ENCODE measurements at places on chromosomes 12 and 14.

DNA sequence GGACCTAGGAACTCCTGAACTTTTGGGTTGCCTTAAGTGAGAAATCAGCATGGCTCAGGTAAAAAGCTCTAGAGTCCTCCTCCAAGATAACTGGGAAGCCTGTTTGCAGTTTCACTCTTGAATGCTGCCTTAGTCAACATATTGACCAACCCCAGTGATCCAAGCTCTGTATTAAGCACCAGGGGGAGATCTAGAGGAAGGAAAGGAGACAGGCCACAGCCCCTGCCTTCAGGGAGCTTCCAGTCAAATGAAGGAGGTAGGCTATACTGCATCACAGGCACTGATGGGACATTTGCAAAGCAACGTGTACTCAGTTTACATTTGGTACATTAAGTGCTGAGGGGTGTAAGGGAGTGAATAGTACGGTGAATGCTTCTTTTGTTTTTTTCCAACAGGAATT, 1.2 kb upstream of the CSAD start:
- no peak for DNase-seq

DNA sequence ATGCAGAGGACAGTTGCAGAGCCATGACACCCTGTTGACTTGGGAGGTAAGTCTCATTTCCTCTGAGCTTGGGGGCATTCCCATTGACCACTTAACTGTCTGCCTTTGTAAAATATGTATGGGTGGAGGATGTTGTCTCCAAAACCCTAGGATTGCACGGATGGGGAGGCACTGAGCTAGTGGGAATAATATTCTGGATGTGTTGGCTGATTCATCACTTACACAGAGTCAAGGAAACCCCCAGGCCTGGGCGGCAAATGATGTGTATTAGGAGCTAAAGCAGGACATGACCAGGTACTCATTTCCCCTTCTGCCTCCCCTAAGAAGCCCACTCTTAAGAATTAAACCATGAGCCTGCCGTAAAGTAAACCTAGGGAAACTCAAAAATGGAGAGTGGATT, 319.4 kb downstream of the VRK1 start:
- no peak for DNase-seq

- DNase-seq: no peak
Measured at GRCh38 chr12:47832263-47832933, 12.7 kb upstream of the HDAC7 start.

DNA sequence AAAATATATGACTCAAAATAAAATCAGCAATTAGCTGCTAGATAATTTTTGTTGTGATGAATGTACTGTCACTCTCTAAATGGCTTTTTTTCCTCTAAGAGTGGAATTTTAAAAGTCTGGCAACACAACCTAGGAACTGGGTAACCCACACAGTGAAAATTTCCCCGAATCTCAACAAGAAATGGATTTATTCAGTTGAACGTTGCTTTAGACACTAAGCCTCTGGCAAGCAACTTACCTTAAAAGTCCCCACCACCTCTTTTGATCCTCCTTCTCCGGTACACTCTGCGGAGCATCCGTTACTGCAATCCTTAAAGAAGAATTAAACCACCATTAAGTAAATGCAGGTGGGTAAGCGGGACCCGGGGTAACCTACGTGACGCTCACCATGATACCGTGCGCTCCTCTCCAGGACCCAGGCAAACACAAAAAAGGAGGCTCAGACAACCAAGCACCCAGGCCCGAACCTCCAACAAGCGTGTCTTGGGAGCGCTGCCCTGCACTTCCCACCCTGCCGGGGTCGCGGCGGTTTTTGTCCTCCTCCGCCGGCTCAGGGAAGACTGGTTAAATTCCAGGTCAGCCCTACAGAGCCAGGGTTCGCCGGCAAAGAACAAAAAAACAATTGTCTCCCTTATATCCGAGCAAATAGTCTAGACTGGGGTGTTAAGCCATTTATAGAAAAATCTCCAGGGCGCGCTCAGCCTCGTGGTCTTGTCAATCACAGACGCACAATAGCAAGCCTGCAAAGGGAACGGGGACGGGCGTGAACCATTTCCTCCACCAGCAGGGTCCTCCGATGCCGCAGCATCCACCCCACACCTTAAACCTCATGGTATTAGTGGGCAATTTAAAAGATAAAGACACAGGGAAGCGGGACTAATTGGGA, 47.1 kb downstream of the BCAT1 start:
- no peak for DNase-seq

DNA sequence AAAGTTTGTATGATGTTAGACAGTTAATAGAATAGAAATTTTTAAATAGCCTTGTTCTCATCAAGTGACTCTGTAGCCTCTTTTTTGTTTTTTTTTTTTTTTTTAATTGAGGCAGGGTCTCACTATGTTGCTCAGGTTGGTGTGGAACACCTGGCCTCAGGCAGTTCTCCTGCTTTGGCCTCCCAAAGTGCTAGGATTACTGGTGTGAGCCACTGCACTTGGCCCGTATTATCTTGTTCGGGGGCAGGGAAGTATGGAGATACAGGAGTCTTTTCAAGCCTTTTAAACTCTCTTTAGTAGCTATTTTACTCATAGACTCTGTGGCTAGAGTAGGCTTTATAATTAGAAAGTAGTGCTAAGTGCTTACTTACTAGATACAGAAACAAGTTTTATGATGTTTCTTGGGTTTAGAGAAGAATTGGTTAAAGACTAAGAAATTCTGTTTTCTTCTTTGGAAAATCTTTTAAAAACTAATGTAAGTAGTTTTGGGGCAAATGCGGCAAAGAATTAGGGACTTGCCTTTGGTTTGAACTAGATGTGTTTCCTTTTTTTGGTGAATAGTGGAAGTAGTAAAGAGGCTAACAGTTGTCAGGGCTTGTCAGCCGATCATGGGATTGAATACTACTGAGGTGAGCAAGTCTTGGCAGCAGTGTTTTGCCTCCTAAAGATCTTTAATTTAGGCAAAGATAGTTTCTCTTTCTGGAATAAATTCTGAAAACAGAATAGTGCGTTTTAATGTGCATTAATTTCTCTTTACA, 31.3 kb downstream of the FBXO34 start:
- DNase-seq: no peak

GRCh38 chr14:33799705-33800570, 150.9 kb downstream of the EGLN3 start:
- no peak for DNase-seq

GRCh38 chr12:120964298-120964697, 14.0 kb upstream of the HNF1A start:
- DNase-seq: no peak

DNA sequence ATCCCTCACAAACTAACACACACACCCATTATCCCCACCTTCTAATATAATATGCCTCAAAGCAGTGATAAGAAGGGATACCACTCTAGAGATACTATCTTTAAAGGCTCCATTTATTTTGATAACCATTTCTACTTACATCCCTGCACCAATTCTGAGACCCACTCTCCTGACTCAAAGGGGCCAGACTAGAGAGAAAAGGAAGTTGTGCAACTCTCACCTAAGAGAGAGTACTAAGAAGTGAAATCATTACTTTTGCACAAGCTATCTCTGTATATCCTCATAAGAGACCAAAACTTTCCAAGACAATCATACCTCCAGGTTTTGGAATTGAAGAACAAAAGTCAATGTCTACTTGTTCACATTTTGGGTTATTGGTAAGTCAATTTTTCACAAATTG, 45.4 kb upstream of the USP15 start:
- no peak for DNase-seq

DNA sequence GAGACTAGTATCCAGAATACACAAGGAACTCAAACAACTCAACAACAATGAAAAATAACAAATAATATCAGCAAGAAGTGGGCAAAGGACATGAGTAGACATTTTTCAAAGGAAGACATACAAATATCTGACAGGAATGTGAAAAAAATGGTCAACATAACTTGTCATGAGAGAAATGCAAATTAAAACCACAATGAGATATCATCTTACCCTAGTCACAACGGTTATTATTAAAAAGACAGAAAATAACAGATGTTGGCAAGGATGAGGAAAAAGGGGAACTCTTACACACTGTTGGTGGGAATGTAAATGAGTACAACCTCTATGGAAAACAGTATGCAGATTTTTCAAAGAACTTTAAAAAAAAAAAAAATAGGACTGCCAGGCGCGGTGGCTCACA, 20.4 kb downstream of the VWF start:
- DNase-seq: no peak

GRCh38 chr12:11397366-11397765, 2.0 kb upstream of the PRB2 start:
- DNase-seq: no peak

- no peak for DNase-seq
Measured at GRCh38 chr12:124388679-124389137, 93.8 kb downstream of the RFLNA start.

GRCh38 chr12:5710260-5710878, 234.7 kb downstream of the ANO2 start:
- DNase-seq: no peak

GRCh38 chr12:7403466-7403865, 40.5 kb downstream of the CD163L1 start:
- DNase-seq: no peak

DNA sequence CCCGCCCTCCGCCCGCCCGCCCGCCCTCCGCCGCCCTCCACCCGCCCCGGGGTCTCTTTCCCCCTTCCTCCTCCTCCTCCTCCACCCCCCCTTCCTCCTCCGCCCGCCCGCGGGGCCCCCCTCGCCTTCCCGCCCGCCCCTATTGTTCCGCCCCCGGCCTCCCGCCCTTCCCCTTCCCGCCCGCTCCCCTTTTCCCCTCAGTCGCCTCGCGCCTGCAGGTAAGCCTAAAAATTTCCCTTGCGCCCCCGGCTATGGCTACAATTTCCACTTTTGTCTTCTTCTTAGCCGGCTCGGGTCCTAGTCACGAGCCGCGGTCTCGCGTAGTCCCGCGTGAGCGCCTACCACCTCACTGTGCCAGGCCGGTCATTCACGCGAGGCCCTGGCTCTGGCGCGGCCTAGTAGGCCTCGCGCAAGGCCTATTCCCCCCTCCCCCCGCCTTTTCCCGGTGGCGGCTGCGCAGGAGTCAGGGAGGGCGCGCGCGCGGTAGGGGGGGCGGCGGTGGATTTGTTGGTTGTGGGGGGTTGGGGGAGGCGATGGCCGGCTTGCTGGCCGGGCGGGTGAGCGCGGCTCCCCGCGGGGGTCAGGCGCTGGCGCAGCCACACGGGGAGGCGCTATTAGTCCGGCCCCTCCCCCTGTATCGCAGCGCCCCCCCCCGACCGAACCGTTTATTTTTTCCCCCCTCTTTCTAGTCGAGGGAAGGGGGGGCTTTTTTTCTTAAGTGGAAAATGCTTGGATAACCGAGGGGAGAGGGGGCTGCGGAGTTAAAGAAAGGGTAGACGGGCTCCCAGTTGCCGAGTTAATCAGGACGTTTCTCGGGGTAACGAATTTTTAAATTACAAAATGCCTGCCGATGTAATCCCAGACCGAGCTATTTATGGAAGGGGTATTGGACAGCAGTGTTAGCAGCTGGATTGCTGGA, 516 bp downstream of the PCBP2 start:
- DNase-seq: no peak

DNA sequence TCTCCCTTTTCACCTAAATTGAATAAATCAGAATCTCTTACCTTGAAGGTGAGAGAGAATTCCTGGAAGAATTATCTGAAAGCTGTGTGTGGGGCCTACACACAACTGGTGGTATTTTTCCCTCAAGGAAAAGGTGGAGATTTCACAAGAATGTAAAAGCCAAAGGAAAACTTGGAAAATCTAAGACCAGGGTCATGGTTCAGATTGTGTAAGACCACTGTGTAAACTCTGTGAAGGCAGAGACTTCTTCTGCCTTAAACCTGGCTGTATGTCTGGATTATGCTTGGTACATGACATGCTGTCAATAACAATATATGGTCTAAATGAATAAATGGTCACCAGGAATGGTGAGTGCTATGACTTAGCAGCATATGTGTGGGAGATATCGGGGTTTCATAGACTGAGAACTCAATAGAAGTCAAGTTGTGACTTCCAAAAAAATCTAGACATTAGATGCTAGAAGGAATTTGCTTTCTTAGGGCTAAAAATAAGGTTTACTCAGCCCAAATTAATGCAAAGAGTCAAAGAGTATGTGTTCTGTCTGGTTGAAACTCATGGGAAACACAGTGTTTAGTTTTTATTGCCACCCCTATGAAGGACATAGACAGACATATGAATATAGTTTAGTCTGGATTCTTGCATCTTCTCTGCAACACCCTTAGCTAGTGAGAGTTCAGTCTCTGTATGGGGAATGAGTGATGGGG, 163.7 kb downstream of the SNAPC1 start:
- no peak for DNase-seq

GRCh38 chr14:100333311-100333710, 10.2 kb downstream of the SLC25A47 start:
- no peak for DNase-seq

GRCh38 chr14:100129161-100129589, 30.3 kb downstream of the DEGS2 start:
- DNase-seq: no peak

- no peak for DNase-seq
Measured at GRCh38 chr14:105314287-105315200, at the start of gene PACS2. TSS of gene PACS2 (plus strand) at chr14:105314748. CDS start at chr14:105314919, 171 bp downstream.

All from Panc1 (cell line).